ENCODE measurements at places on chromosomes 4 and X. TPM values are rescaled to one million over a fixed set of nuclear protein-coding genes. Genes with fewer than 3 reads are reported as not detected.

The HTN1 gene
- not detected for total RNA-seq

DNA sequence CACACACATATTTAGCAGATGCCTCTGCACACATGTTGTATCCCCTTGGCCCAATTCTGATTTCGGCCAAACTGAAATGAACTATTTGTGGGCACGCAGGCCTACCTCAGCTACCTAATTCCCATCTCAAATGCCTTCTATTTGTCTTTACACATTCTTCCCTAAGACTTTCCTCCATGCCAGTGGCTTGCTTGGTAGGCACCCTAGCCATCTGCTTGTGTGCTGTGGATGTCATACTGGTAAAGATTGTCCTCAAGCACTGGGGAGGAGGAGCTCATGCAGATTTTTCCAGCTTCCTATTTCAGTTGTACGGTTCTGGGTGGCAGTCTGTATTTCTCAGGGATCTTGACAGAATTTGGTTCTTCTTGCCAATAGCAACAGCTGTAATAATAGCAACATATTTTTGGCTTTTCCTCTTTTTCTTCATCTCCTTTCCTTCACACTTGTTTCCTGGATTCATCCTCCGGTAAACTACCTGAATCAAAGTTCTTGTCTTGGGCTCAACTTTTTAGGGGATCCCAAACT lies 514.3 kb downstream of the ADGRL3 start:
- DNase-seq = no peak

- DNase-seq = peak; percentile 64
Observed at GRCh38 chr4:57501720-57502119, 391.5 kb upstream of the IGFBP7 start.

- DNase-seq = no peak
Observed at GRCh38 chr4:174207367-174207766, 76.1 kb downstream of the FBXO8 start.

The SPACA5 gene
- total RNA-seq = not detected

DNA sequence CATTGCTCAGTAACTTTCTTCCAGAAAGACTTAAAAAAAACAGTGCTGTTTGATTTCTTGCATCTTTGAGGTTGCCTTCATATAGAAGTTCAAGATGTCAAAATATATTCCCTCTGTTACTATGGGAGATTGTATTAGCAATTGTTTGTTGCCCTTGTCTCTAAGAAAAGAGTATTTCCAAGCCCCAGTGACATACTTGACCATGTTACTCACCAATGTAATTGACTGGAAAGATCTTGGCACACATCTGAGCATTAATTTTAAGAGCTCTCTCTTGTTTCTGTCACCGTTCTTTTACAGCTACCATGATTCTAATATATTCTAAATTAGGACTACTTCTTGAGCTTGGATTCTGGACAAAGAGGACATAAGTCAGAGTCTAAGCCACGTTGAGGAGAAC lies 902.7 kb upstream of the EPHA5 start:
- no peak for DNase-seq

The PRPS1 gene
- 29.2 TPM for total RNA-seq

- DNase-seq = no peak
Observed at GRCh38 chrX:110741213-110741796, 54.3 kb downstream of the CHRDL1 start.

All from aorta (tissue), 5 donors.